Esophagus squamous epithelium (tissue), 5 donors: ENCODE measurements at places on chromosomes 11 and 22.

- no peaks in the 10 kb centered on the region for H3K27me3 ChIP-seq
- no peaks in the 10 kb centered on the region for H3K4me1 ChIP-seq
- H3K4me3 ChIP-seq, result no peak overlapping the region
- H3K27ac ChIP-seq, result no peak overlapping the region
Observed at GRCh38 chr22:47816121-47816862, 1053.8 kb downstream of the TBC1D22A start.

GRCh38 chr11:126475014-126475991, 119.8 kb downstream of the ST3GAL4 start:
- H3K4me1 ChIP-seq, result peaks cover under 1% of the 10 kb centered on the region
- no peaks in the 10 kb centered on the region for H3K36me3 ChIP-seq
- no peak overlapping the region for H3K27ac ChIP-seq
- no peak overlapping the region for H3K4me3 ChIP-seq
- no peaks in the 10 kb centered on the region for H3K27me3 ChIP-seq

- H3K36me3 ChIP-seq, result no peaks in the 10 kb centered on the region
- no peak overlapping the region for H3K27ac ChIP-seq
- H3K4me3 ChIP-seq, result no peak overlapping the region
- DNase-seq, result no peak
- no peaks in the 10 kb centered on the region for H3K27me3 ChIP-seq
- H3K4me1 ChIP-seq, result peaks cover 52% of the 10 kb centered on the region
Observed at GRCh38 chr11:12126344-12127019, 16.1 kb downstream of the MICAL2 start.

DNA sequence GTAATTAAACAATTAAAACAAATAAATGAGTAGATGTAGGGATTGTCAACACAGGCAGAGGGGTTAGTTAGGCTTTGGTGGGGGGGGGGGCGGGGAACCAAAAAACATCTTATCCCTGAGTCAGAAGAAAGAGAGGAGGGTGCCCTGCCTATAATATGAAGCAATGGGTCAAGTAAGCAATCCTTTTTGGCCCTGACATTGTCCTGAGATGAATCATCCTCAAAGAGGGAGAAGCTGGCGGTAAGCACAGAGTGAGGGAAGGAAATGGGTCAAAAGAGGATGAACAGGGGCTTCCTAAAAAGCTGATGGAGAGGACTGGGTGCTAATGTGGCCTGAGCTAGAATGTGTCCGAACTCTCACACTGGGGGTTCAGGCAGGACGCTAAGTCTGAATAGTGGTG, 4.7 kb downstream of the OLFML1 start:
- H3K4me1 ChIP-seq, result peaks cover 18% of the 10 kb centered on the region
- no peak for DNase-seq
- no peak overlapping the region for H3K27ac ChIP-seq

DNA sequence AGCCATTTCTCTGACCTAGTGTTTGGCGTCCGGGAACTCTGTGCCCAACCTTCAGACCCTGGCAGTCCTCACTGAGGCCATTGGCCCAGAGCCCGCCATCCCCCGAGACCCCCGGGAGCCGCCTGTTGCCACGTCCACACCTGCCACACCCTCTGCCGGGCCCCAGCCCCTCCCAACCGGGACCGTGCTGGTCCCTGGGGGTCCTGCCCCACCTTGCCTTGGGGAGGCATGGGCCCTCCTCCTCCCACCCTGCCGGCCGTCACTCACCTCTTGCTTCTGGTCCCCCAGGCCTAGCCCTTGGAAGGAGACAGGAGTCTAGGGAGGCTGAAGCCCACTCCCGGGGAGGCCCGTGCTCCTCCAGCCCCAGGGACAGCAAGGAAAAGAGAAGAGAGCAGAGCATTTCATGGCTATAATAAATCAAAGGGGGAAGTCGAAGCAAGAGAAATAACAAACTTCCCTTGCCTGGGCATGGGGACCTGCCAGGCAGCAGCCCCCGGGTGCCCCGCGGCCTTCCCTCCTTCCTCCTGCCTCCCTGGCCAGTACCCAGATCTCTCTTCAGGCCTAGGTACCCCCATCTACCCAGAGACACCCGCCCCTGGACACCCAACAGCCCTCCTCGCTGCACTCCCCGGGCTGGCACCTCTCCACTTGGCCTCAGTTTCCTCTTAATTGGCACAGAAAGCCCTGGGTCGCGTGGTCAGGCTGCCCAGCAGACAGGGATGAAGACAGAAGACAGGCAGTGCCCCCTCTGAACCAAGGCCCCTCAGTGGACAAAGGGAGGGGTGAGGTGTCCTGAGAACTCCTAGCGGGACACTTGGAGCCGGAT, 13.0 kb upstream of the SLC39A13 start:
- H3K4me1 ChIP-seq, result peaks cover 72% of the 10 kb centered on the region
- peak overlapping the region; percentile 94 for H3K27ac ChIP-seq
- H3K27me3 ChIP-seq, result no peaks in the 10 kb centered on the region
- DNase-seq, result no peak

DNA sequence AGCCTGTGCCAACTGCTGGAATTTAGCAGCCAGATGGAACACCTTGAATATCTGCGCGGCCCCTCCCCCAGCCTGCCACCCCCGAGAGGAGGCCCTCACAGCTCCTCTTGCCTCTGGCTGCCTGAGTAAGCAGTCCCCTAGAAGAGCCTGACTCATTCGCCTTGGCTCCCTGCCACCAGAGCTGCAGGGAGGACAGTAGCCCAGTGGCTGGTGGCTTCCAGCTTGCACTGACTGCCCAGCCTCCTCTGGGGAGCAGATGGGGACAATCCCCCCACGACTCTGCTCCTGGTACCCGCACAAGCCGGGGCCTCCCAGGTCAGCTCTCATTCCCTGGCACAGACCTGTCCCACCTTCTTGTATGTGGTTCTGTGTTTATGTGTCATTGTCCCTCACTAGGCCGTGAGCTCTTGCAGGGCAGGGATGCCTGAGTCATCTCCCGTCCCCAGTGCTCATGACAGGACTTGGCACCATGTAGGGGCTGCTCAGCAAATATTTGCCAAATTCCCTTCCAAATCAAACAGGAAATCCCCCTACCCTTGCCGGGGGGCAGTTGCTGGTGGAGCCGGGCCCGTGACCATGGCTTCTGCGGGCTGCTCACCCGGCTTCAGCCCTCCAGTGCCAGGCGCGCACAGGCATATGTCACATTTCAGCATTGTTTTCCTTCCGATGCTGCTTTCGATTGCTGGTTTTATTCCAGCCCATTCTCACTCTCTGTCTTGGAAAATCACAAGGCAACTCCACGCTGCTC, 43.6 kb downstream of the CACNG2 start:
- peak; percentile 25 for DNase-seq
- H3K4me1 ChIP-seq, result peaks cover 27% of the 10 kb centered on the region
- H3K4me3 ChIP-seq, result no peak overlapping the region
- H3K27ac ChIP-seq, result peak overlapping the region; percentile 37
- no peaks in the 10 kb centered on the region for H3K27me3 ChIP-seq

- H3K4me3 ChIP-seq, result no peak overlapping the region
- DNase-seq, result no peak
- H3K27me3 ChIP-seq, result no peaks in the 10 kb centered on the region
- H3K27ac ChIP-seq, result peak overlapping the region; percentile 85
Observed at GRCh38 chr11:8768625-8769333, 86.2 kb downstream of the RPL27A start.

DNA sequence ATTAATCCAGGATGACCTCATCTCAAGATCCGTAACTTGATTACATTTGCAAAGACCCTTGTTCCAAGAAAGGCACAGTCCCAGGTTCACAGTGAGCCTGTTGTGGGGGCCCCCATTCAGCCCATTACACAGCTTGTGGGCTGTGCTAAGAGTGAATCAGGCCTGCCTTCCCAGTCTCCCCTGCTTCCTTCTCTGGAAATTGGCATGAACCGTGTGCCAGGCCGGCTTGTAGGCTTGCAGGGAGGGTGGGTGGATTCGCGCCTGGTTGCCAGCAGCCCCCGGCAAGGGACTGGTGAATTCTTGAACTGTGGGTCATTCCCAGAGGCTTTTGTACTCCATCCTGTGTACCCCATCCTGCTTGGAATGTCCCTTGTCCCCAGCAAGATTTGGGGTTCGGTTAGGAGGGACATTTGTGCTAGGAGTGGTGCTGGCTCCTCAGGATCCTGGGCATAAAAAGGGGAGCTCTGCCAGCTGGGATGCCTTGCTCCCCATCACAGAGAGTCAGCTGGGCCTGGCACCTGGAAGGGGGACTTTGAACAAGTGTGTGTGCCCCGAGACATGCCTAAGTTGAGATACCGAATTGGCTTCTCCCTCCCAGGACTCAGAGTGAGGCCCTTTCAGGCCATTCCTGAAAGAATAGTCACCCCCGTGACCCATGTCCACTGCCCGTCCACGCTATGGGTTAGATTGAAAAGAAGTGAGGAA, 818.2 kb downstream of the BRD1 start:
- no peaks in the 10 kb centered on the region for H3K4me1 ChIP-seq
- H3K27ac ChIP-seq, result no peak overlapping the region
- no peak overlapping the region for H3K4me3 ChIP-seq
- no peaks in the 10 kb centered on the region for H3K36me3 ChIP-seq
- no peak for DNase-seq
